Mucosa of gallbladder (tissue), 1 donor: ENCODE measurements at places on chromosomes 6 and 20.
A peak's percentile ranks its signal among the peaks of the same experiment; 100 is the strongest.

- no peak for DNase-seq
These were observed 13.1 kb downstream of the ACSS1 start for GRCh38 chr20:25044660-25045342.

DNA sequence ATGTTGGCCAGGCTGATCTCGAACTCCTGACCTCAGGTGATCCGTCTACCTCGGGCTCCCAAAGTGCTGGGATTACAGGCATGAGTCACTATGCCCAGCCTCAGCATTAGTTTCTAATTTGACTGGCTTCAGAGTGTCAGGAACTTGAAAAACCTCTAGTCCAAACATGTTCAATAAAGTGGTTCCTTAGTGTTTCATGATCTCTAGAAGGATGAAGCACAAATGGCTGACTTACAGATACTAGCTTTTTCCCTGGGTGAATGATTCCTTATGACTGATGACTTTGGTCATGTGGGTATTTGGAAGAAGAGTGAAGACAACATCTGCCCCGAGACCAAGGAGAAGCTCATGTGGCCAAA is 16.4 kb downstream of the GLYATL3 start:
- no peak for DNase-seq

- DNase-seq: no peak
These were observed 329.8 kb upstream of the SOX4 start for GRCh38 chr6:21263531-21264287.

DNA sequence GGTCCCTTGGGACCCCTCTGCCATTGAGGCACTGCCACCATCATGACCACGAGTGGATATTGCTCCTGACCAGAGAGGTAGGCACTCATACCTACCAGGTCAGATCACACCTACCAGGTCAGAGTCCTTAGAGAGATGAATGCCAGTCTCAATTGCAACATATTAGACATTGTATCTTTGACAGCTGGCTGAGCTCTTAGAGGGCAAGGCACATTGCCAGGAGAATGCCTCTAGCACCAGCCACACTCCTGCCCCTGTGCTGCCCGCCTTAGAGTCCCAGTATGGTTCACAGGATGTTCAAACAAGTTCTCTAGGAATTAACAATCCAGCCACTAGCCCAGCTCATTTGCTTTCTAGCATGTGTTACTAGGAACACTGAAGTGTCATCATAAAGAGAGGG is 65.9 kb downstream of the TMEM244 start:
- no peak for DNase-seq

- DNase-seq: peak; percentile 43
These were observed 18.3 kb upstream of the NHSL1 start for GRCh38 chr6:138517635-138518034.

DNA sequence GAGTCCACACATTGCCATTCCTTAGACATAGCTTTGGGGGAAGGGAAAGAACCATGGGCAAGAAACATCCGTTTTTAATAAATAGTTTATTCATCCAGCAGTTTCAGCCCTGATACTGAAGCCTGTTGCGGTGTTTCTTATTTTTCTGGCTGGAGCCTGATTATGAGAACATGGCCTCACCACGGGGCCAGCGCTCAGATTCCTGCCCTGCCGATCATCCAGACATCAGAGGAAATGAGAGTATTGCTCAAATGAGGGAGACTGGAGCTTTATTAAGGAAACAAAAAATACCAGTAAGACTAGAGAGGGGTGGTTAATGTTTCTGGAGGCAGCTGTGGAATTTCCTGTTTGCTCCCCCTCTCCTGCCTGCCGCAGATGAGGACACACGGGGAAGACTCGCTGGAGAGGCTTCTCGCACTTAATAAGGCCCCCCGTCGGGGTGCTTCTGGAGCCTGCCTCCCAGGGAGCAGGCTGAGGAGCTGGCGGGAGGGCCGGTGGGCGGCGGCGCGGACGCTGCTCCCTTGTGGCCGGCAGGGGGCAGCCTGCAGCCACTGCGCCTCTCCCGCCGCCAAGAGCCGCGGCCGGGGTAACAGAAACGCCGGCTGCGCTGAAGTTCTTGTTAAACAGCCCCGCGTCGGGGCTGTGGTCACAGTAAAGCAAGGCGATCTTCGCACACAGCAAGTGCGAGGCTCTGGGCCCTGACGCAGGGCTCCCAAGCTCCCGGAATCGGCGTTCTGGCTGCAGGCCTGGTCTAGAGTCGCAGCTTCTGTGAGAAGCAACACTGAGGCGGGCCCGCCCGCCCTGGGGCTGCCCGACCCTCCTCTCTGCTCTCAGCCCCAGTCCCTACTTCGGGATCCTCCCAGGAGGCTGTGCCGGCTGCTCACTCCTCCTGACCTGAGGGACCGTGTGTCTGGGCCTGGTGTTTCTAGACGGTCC is 17.5 kb downstream of the LEMD2 start:
- DNase-seq: peak; percentile 58

DNA sequence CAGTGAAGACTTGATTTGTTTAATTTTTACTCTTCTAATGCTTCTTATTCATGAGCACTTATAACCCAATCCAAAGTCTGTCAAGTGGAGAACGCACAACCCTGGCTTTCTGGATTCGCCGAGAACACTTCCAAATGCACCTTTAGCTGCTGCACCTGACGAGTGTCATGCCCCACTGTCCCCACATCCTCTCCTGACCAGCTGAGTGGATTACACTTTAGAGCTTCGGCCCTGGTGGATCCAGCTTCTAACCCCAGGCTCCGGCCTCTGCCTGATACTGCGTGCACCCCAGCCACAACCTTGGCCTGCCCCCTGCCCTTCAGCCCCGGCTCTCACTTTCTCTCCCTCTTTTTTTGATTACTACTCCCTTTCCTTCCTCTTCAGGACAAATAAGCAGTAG is 258.8 kb downstream of the TMEM242 start:
- DNase-seq: no peak

GRCh38 chr6:104606361-104606760 is 253.4 kb downstream of the HACE1 start:
- no peak for DNase-seq

DNA sequence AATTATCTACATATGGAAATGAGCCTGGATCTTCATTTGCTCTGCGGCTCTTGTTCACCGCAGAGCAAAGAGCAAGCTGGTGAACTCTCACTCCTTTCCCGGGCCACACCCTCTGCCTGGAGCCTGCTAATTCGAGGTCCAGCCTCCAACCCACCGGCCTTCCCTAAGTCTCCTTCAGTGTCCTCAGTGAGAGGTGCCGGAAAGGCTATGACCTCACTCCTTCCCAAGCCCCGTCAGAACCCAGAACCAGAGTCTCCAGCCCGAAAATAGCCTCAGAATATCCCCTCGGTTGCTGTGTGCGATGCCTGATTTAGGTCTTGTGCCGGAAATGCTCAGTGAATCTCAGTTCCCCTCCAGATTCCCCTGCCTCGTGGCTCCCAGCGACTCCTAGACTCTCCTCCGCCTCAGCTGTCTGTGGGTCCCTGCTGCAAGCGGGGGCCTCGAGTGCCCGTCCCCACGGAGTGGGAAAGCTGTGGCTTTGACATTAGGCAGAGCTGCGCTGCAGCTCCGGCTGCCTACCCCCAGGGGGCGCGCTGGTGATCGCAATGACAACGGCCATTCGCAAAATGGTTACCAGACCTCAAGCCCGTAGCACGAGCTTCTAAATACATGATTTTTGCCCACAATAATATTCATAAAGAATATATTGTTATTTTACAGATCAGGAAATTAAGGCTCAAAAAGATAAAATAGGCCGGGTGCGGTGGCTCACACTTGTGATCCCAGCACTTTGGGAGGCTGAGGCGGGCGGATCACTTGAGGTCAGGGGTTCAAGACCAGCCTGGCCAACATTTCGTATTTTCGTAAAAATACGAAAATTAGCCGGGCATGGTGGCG is 4.1 kb upstream of the BNIP5 start:
- peak; percentile 80 for DNase-seq

GRCh38 chr6:26092443-26092842 is 5.2 kb downstream of the HFE start:
- DNase-seq: no peak

DNA sequence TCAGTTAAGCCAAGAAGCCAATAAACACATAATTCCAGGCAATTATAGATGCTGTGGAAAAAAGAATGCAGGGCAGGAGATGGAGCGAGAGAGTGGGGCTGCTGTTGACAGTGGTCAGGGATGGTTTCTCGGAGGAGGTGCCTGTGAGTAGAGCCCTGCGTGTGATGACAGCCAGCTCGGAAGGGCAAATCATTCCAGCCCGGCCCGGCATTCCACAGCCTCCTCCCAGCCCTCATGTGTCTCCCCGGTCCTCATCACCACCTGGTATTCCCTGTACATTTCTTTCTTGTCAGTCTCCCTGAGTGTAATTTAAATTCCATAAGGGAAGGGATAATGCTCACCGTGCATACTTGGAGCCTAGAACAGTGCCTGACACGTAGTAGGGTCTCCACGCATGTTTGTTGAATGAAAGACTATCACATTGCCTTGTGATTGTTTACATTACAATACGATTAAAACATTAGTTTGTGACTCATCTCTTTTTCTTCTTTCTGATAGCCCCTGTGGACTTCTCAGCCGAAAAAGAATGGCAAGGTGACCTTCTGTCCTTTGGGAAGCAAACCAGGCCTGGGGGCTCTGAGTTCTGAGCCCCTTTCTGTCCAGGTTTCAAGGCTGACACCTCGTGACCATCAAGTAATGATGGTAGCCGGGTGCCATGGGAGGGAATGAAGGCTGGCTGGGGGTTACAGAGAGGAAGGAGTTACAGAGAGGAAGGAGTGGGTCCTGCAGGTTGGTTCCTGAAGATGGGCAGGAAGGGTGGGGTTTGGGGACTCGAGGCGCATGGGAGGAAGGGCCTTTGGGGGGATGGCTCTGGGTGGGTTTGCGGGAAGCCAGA is 379.5 kb upstream of the SULF2 start:
- DNase-seq: no peak

- DNase-seq: no peak
These were observed 22.4 kb downstream of the UQCC2 start for GRCh38 chr6:33689148-33689494.

GRCh38 chr6:93677264-93677965 is 258.1 kb upstream of the EPHA7 start:
- no peak for DNase-seq

- no peak for DNase-seq
These were observed 451.8 kb upstream of the SOX4 start for GRCh38 chr6:21141616-21142303.

DNA sequence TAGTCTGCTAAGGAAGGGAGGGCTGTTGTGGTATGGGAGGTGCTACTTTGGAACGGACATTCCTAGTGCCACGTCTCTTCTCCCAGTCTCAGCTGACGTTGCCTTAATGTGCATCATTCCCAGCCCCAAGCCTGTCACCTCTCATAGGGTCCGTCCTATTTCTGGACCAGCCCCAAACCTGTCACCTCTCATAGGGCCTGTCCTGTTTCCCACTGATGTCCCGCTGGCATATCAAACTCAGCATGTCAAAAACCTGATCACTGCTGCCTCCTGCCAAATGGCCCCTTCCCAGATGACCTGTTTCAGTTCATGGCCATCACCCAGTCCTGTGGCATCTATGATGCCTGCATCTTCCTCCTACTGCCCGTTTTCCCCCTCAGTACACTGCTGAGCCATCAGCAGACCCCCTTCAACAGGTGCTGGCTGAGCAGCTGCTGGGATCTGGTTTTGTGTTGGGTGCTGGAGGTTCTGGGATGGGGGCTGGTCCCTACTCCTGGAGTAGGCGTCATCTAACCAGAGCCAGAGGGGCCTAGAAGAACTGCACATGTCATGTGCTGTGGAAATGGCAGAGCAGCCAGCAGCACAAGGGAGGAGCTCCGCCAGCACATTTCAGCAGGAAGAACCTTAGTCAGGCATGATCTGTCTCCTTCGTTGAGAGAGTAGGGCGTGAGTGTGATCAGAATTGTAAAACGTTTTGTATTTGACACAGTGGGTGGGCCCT is 3.3 kb downstream of the ENTPD6 start:
- DNase-seq: no peak

DNA sequence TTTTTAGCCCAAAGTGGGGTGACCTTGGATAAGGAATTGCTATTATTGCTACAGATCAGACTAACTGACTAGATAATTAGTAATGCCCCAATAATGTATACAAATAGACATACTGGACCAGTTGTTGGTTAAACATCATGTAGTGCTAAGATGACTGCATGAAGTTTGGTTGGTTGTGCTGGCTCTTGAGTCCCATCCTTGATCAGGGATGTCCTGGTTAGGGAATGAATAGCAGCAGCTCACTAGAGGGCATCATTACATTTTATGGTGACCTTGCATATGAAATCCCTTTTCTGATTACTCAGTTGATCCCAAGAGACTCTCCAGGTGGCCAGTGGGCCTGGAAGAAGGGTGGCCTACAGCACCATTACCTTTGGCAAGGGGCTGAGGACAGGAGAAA is 10.9 kb downstream of the TPBG start:
- DNase-seq: no peak

- no peak for DNase-seq
These were observed 65.1 kb upstream of the PMEPA1 start for GRCh38 chr20:57774951-57775350.

- no peak for DNase-seq
These were observed 56.4 kb downstream of the NDUFAF5 start for GRCh38 chr20:13841206-13841605.

DNA sequence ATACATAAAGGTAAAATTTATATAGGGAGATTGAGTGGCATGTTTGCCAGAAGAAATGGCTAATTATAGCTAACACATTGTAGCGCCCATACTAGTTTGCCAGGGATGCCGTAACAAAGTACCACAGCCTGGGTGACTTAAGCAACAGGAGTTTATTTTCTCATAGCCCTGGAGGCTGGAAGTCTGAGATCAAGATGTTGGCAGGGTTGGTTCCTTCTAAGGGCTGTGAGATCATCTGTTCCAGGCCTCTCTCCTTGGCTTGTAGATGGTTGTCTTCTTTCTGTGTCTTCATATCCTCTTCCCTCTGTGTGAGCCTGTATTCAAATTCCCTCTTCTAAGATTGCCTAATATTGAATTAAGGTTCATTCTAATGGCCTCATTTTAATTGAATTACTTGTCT is 417.5 kb upstream of the OPRM1 start:
- DNase-seq: no peak

GRCh38 chr6:148848915-148849314 is 102.1 kb downstream of the UST start:
- DNase-seq: no peak

- no peak for DNase-seq
These were observed 11.7 kb downstream of the TMEM244 start for GRCh38 chr6:129849456-129849855.

DNA sequence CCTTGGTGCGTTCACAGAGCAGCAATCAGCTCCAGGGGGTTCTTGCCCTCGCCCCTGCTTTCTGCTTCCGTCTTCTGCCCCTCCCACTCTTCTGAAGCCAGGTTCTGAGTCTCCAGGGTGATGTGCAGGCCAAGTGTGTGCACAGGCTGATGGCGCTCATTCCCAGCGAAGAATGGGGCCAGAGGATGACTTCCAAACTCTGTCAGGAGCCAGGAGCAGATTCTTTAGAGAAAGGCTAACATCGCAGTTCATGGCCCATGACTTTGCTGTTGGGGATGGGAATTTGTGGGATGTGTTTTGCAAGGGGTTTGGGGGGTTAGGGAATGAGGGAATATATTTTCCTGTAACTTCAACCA is 56.1 kb upstream of the CCN6 start:
- DNase-seq: no peak

DNA sequence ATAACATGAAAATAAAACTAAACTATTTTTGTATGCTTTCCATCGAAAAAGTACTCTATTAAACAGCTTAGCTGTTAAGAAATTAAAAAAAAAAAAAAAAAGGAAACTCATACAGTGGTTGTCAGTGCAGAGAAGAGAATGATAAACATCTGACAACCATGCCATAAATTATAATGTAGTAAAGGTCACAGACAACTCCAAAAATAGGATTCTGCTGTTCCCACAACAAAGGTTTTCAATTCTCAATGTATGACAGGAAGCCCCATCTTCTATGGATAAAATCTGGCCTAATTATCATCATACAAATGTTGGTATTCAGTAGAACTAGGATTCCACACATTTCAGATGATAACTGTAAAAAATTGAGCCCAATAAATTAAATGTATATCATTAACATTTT is 5.0 kb downstream of the PLN start:
- no peak for DNase-seq
